ENCODE measurements at places on chromosomes 6 and 20.

- DNase-seq = no peak
Observed at GRCh38 chr20:58619864-58620431, 31.1 kb upstream of the STX16 start.

GRCh38 chr20:37598575-37599342, 71.1 kb upstream of the BLCAP start:
- no peak for DNase-seq

- DNase-seq = no peak
Observed at GRCh38 chr6:158011980-158012566, 30.4 kb downstream of the SYNJ2 start.

- no peak for DNase-seq
Observed at GRCh38 chr20:3765171-3765882, 2.2 kb downstream of the ADISSP start.

Measured in CD4-positive, alpha-beta T cell treated with Interleukin-15 for 4 hours (primary cell).